ENCODE measurements at places on chromosomes 3 and 15.

DNA sequence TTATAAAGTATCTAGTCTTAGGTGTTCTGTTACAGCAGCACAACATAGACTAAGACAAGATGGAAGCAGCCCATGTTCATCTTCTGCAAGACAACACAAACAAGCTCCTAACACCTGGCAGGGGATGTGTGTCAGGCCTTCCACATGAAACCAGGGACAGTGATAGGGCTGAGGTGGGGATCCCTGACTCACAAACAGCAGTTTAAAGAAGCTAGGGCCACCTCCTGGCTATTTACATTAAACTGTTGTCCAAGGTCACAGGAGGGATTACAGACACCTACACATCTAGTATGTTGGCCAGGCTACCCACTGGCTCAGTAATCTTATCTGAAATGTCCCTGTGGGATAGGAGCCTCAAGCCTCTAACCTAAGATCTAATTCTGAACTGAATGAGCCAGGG is 211.3 kb downstream of the MINAR1 start:
- no peak for DNase-seq

- DNase-seq: no peak
Measured at GRCh38 chr3:34305266-34305665, 506.8 kb downstream of the PDCD6IP start.

DNA sequence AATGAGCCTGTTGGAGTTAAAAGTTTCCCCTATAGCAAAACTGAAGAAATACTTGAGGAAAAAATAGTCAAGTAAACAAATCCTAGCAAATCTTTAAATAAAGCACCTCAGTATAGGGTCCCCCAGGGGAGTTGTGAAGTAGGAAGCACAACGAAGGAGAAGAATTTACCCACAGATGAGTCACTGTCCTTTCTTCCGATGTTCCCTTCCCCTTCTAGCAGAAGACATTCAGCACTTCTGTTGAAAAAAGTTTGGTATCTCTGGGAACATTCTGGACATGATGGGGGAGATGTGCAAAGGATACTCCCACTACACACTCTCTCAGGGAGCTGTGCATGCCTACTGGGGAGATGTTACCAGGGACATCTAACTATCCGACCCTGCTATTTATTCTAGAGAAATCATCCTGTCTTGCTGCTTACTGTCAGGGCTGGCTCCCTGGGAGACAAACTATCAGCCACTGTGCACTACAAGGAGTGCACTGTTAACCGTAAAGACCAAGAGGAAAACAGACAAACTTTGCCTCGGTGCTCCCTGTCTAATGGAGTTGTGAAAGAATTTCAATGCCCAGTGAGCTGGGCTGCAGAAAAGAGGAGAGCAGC is 93.8 kb downstream of the RFTN1 start:
- no peak for DNase-seq

DNA sequence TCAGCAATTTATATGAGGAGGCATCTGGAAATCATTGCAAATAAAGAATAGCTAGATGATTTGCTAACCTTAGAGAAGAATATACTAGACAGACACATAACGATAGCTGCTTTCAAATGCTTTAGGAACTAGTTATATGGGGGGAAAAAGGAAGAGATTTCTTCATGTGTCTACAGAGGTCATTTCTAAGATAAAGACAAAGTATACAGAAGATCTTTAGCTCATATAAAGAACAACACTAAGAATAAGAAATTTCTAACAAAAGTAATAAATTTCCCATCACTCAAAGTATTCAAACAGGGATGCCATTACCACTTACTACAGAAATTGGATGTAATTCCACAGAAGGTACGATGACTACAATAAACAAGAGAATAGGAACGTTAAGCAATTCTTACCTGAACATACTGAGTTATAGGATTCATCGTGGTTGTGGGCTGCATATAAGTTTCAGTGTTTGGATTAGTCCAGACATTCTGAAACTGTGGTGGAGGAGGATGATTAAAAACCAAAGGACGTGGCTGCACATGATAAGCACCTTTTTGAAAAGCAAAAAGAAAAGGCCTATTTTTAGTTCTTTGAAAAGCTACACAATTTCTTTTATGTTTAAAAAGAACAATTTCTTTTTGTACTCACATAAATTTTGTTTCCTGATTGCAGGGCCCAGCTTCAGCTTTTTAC is 8.7 kb downstream of the DAZL start:
- DNase-seq: no peak

GRCh38 chr3:35744419-35744818 is 105.1 kb downstream of the ARPP21 start:
- DNase-seq: no peak

Measured in spleen (tissue), 13 donors.